Gastrocnemius medialis (tissue), 4 donors: ENCODE measurements at places on chromosomes 12 and 14.
A peak's percentile ranks its signal among the peaks of the same experiment; 100 is the strongest.

DNA sequence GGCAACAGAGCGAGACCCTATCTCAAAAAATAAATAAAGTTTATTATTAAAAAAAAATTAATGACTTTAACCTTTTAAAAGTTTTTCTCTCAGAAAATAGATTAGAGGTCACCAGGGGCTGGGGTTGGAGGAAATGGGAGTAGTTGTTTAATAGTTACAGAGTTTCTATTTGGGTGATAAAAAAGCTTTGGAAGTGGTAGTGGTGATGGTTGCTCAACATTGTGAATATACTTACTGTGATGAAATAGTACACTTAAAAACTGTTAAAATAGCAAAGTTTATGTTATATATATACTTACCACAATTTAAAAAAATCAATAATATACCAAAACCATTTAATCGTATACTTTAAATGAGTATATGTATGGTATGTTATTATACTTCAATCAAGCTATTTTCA is 59.6 kb downstream of the ARL6IP4 start:
- H3K4me1 ChIP-seq = peaks cover 11% of the 10 kb centered on the region
- H3K27ac ChIP-seq = no peak overlapping the region
- H3K4me3 ChIP-seq = no peak overlapping the region
- no peaks in the 10 kb centered on the region for H3K27me3 ChIP-seq

DNA sequence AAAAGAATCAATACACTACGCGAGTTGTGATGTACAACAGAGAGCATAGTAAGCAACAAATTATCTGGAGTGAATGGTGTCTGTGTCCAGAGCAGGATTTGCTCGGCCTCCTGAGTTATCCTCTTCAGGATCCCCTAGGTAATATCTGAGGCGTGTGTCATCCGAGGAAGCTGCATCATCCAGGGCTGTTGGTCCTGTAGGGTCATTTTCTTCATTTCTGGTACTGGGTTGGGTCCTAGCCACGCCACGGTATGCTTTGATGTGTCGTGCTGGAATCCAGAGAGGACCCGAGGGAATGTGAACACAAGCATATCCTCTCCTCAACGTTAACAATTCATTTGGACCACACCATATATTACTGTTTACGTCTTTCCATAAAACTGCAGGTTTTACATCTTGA is 19.0 kb upstream of the CLEC4E start:
- H3K27ac ChIP-seq = no peak overlapping the region
- H3K4me3 ChIP-seq = no peak overlapping the region
- H3K4me1 ChIP-seq = no peaks in the 10 kb centered on the region
- DNase-seq = no peak

DNA sequence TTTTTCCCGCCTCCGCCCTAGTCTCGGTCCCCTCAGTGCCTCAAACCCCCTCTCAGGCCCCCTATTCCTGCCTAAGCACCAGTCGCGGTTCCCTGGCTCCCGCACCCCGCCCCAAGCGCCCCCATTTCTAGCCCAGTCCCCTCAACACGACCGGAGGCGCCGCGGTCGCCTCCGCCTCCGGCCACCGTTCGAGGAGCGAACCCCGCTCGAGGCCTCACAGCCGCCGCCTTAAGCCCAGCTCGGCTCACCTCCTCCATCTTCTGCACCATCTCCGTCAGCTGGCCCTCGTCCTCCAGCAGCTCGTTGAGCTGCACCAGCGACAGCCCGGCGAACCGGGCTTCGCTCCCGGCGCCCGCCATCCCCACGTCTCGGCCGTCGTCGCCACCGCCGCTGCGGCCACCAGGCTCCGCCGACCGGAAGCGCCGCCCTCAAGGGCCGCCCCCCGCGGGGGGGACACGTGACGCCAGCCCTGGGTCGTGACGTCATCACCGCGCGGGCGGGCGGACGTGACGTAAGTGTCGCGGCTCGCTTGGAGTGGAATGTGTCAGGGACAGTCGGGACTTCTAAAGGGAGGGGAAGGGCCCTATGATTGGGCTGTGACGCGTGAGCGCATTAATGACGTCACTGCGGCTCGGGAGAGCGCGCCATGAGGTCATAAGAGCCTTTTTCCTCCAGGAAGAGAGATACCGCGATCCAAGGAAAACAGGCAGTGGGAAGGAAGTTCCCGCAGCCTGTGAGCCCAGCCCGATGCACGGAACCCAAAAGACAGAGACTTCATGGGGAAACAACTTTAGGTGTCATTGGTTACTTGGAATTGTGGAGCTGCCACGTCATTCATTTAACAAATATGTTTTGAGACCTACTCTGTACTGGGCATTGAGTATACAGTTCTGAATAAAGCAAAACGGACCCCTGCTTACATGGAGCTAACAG is at the start of gene VPS37B:
Gene VPS37B, minus strand, starts transcription at position 421 of the 933 bp plus-strand sequence. Its CDS starts 62 bp downstream, at position 359.
- peak; percentile 52 for DNase-seq
- no peaks in the 10 kb centered on the region for H3K27me3 ChIP-seq
- peak within 1 kb of the TSS; percentile 95 for H3K4me3 ChIP-seq
- peaks cover 39% of the 10 kb centered on the region for H3K4me1 ChIP-seq
- peak within 1 kb of the TSS; percentile 84 for H3K27ac ChIP-seq
- no peaks in the 10 kb centered on the region for H3K36me3 ChIP-seq

DNA sequence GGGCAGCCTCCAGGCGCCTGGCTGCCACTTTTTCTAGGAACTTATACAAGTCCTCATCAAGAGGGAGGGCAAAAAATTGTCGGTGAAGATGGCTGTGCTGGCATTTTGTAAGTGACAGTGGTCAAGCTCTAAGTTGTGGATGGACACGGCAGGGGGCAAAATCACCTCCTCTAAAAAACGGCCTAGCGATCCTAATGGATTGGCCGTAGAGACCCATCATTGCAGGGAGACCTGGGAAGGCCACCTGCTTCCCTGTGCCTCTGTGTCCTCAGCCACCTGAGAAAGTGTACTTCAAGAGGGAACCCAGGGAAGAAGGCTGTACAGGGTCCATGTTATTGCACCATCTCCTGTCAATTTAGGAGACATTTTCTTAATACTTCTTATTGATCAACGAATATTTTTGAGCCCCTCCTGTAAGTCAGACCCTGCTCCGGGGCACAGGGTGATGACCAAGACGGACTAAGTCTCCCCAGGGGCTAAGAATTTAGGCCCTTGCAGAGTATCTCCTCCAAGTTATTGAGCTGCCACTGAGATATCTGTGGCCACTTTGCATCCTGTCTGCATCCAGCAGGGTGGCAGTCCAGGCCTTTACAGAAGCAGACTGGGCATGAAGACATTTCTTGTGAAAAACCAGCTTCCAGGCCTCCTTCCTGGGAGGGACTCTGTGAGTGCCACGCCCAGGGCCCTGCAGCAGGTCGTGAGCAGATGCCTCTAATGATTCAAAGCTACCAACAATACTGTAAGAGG is 40.5 kb downstream of the PSMA6 start:
- no peak overlapping the region for H3K27ac ChIP-seq
- no peaks in the 10 kb centered on the region for H3K36me3 ChIP-seq
- no peaks in the 10 kb centered on the region for H3K27me3 ChIP-seq
- no peak for DNase-seq

- no peaks in the 10 kb centered on the region for H3K36me3 ChIP-seq
- H3K27me3 ChIP-seq = no peaks in the 10 kb centered on the region
- H3K4me3 ChIP-seq = no peak overlapping the region
- H3K27ac ChIP-seq = no peak overlapping the region
- H3K4me1 ChIP-seq = no peaks in the 10 kb centered on the region
- DNase-seq = no peak
Measured at GRCh38 chr14:99635116-99635515, 9.8 kb upstream of the HHIPL1 start.

GRCh38 chr12:42568952-42569915 is 20.3 kb downstream of the PRICKLE1 start:
- no peaks in the 10 kb centered on the region for H3K4me1 ChIP-seq
- H3K27me3 ChIP-seq = no peaks in the 10 kb centered on the region
- no peak overlapping the region for H3K27ac ChIP-seq
- no peaks in the 10 kb centered on the region for H3K36me3 ChIP-seq

- no peak overlapping the region for H3K27ac ChIP-seq
- no peak for DNase-seq
- H3K27me3 ChIP-seq = no peaks in the 10 kb centered on the region
- no peaks in the 10 kb centered on the region for H3K36me3 ChIP-seq
Measured at GRCh38 chr12:76901628-76902380, 23.0 kb upstream of the CSRP2 start.

DNA sequence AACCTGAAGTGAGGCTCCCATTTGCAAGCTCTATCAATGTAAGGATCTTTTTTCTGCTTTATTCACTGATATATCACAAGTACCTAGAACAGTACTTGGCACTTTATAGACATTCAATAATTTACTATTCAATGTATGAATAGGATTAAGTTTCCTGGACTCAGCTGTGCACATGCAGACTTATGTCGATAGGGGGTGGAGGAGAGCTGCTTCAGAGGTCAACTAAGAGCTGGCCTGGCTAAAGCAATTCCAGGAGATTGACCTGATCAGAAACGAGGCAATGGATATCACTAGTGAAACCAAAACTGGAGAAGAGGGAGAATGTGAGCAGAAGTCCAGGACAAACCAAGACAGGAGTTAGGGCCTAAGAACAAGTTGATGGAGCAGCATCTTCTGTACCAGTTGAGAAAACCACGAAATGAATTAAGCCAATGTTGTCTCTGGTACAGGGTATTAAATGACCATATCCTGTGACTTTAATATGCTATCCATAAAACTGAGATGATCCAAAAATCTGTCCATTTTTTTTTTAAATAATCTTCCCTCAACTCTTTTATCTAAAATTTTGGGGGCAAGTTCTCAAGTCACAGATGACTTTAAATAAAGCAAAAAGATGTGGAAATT is 169.2 kb downstream of the PIK3C2G start:
- no peaks in the 10 kb centered on the region for H3K27me3 ChIP-seq
- no peak overlapping the region for H3K27ac ChIP-seq
- H3K36me3 ChIP-seq = no peaks in the 10 kb centered on the region
- no peaks in the 10 kb centered on the region for H3K4me1 ChIP-seq

DNA sequence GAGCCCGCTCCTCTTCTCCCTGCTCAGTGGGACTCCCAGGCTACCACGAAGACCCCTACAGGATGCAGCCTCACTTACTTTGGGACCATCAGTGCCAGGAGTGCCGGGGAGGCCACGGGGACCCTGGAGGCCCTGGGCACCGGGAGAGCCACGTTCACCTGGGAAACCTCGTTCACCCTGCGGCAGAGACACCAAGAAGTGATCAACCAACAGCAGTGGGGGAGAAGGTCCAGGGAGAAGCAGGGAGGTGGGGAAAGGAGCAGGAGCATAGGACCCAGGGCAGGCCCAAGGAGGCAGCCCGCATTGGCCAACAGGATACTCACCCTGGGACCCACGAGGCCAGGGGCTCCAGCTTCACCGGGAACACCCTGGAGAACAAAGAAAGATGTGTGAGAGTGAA is 19.4 kb downstream of the TMEM106C start:
- no peaks in the 10 kb centered on the region for H3K27me3 ChIP-seq
- no peaks in the 10 kb centered on the region for H3K36me3 ChIP-seq
- no peak overlapping the region for H3K27ac ChIP-seq
- H3K4me3 ChIP-seq = no peak overlapping the region
- no peak for DNase-seq

GRCh38 chr14:105482486-105483110 is 4.1 kb upstream of the CRIP1 start:
- H3K4me3 ChIP-seq = no peak overlapping the region
- H3K36me3 ChIP-seq = no peaks in the 10 kb centered on the region
- no peak for DNase-seq

DNA sequence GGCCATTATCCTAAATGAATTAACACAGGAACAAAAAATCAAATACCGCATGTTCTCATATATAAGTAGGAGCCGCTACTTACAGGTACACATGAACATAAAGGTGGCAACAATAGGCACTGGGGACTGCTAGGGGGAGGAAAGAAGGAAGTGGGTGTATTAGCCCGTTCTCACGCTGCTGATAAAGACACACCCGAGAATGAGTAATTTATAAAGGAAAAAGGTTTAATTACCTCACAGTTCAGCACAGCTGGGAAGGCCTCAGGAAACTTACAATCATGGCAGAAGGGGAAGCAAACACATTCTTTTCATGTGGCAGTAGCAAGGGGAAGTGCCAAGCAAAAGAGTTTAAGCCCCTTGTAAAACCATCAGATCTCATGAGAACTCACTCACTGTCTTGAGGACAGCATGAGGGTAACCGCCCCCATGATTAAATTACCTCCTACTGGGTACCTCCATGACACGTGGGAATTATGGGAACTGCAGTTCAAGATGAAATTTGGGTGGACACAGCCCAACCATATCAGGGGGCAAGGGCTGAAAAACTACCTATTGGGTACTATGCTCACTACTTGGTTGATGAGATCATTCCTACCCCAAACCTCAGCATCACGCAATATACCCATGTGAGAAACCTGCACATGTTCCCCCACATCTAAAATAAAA is 16.4 kb upstream of the MIA2 start:
- no peaks in the 10 kb centered on the region for H3K27me3 ChIP-seq
- H3K27ac ChIP-seq = no peak overlapping the region
- no peak for DNase-seq
- H3K4me1 ChIP-seq = no peaks in the 10 kb centered on the region
- H3K36me3 ChIP-seq = no peaks in the 10 kb centered on the region
- no peak overlapping the region for H3K4me3 ChIP-seq

DNA sequence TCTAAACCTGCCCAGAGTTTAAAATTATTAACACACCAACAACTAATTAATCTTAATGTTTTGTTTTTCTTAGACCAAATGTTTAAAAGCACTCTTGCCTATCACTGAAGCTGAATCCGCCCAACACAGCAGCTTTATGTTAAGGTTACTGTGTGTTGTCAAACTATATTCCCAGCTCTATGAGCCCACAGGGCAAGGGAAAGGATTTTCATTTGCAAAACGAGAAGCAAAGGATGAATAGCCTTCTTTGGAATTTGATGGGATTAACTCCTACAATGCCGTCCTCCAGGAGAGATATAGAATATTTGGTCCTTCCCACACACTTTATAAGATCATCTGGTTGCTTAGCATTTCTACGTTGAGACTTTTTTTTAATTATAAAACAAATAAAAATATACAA is 43.7 kb downstream of the DUSP16 start:
- no peaks in the 10 kb centered on the region for H3K27me3 ChIP-seq
- peak overlapping the region; percentile 53 for H3K27ac ChIP-seq
- DNase-seq = no peak
- H3K4me1 ChIP-seq = peaks cover 44% of the 10 kb centered on the region
- no peaks in the 10 kb centered on the region for H3K36me3 ChIP-seq

GRCh38 chr12:76764856-76765255 is 941 bp downstream of the ZDHHC17 start:
- H3K27ac ChIP-seq = peak overlapping the region; percentile 92
- DNase-seq = no peak
- peaks cover 29% of the 10 kb centered on the region for H3K4me1 ChIP-seq
- no peaks in the 10 kb centered on the region for H3K27me3 ChIP-seq
- H3K4me3 ChIP-seq = peak overlapping the region; percentile 75
